A673 (cell line): ENCODE measurements at places on chromosomes 4 and X.

GRCh38 chr4:85760511-85760910 lies 285.6 kb downstream of the ARHGAP24 start:
- DNase-seq: no peak

DNA sequence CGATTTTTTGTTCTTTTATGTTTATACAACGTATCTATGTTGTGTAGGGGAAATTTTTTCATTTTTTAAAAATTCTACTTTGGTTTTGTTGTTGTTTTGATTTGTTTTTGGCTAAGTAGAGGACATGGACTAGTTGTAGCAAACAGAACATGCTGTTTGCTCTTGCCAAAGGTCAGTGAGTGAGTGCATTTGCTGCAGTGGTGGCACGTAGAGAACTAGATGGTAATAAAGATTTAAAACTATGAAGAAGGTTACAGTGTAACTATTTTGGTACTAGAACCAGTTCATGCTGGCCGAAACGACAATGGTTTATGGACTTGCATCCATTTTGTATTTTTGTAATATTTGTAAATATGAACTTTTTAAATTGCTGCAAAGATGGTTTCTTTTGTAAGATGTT lies 1.9 kb upstream of the SCML1 start:
- DNase-seq: no peak

DNA sequence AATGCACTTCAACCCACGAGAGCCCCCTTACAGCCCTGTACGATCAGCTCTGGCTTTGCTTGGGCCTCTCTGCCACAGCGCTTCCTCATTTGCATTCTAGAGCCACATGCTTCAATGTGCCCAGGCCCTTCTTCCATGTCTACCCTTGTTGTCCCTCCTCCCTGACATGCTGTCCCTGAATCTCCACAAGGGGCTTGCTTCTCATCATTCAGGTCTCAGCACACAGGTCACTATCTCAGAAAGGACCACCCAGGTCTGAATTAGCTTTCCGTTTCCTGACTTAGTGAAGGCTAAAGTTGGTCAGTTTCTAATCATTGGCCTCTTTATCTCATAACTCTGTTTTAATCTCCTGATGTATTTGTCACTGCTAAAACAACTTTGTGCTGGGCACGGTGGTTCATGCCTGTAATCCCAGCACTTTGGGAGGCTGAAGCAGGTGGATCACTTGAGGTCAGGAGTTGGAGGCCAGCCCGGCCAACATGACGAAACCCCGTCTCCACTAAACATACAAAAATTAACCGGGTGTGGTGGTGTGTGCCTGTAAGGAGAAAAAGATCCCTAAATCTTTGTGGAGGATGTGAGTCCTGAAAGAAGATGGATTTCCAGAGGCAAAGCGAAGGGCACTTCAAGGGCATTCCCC lies 17.9 kb upstream of the SLC34A2 start:
- DNase-seq: no peak

GRCh38 chrX:16589211-16589610 lies 60.7 kb upstream of the S100G start:
- no peak for DNase-seq

GRCh38 chr4:110484029-110484428 lies 8.1 kb downstream of the ENPEP start:
- DNase-seq: no peak

DNA sequence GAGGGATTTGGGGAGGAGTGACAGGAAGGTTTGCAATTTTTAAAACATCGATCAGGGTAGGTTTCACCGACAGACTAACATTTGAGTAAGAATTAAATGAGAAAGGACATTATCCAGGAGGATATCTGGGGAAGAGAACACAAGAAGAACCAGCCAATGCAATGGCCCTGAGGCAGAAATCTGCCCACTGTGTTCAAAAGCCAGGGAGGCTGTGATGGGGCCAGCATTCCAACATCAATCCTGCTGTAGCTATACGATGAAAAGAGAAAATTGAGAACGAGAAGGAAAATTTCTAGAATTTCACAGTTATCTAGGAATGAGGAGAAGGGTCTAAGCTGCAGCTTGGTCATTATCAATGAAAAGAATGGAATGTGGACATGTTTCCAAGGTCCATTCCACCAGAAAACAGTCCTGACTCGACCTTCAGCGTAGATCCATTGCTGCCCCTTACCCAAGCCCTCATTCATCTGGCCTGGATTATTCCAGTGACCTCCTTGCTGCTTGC lies 84.4 kb downstream of the APBB2 start:
- no peak for DNase-seq

- no peak for DNase-seq
Measured at GRCh38 chr4:1783015-1783414, 10.1 kb upstream of the FGFR3 start.
